ENCODE measurements at places on chromosomes 16 and 17.
A peak's percentile ranks its signal among the peaks of the same experiment; 100 is the strongest.

GRCh38 chr17:50114849-50115357 lies 15.1 kb downstream of the SAMD14 start:
- DNase-seq = peak; percentile 80

DNA sequence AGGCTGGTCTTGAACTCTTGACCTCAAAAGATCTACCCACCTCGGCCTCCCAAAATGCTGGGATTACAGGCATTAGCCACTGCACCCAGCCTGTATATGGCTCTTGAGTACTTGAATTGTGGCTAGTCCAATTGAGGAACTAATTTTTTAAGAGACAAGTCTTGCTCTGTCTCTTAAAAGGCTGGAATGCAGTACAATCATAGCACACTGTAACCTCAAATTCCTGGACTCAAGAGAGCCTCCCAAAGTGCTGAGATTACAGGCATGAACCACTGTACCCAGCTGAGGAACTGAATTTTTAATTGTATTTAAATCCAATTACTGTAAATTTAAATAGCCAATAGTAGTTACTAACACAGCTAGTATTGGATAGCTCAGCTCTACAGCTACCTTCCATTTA lies 50.6 kb downstream of the MED13 start:
- DNase-seq = no peak

DNA sequence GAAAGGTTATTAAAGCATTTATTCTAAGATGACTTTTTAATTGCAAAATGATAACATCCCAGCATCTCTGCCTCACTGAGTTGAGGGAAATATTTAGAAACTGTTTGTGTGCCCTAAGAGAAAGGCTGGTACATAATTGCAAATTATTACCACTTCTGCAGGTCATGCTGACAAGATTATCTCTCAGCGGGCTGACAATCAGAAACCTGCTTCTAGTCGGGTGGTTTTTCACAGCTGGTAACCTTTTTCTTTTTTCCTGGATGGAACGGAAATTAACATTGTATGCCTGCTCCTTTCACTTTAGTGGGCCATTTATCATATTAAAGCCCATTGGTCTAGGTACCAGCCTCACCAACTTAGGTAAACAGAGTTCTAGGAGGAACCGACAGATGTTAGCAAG lies 17.0 kb upstream of the NUDT7 start:
- DNase-seq = no peak

DNA sequence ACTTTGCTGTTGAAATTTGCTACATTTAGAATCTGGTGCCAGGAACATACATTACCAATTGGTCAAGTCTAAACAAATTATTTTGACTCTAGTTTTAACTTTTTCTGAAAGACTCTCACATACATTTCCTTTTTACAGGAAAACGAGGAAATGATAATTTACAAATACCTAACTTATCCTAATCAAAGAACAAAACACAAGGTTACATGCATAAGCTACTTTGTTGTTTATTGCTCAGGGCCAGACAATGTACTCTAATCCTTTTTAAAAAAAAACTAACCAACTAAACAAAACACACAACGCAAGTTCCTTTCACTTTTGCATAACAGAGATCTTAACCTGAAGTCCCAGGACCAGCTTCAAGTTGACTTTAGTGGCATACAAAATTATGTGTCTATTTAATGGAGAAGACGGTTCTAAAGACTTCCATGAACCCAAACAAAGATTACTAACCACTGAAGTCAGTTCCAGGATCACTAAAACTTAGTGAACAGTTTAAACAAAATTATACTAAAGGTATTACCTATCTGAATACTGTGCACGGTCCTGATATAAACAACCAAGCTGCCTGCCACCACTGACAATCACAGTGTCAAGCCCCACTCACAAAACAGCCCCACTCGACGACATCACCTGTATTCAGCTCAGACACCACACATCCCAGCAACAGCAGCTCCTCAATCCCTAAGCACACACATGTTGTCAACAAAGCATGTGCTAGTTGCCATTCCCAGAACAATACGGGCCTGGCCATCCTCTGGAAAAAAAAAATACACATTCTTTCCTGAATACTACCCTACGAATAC lies 1.9 kb downstream of the ZNF652 start:
- DNase-seq = peak; percentile 21

GRCh38 chr16:88692861-88693260 lies 6.6 kb upstream of the SNAI3 start:
- no peak for DNase-seq

- DNase-seq = no peak
Observed at GRCh38 chr17:77521076-77521475, 380.3 kb downstream of the SEC14L1 start.

DNA sequence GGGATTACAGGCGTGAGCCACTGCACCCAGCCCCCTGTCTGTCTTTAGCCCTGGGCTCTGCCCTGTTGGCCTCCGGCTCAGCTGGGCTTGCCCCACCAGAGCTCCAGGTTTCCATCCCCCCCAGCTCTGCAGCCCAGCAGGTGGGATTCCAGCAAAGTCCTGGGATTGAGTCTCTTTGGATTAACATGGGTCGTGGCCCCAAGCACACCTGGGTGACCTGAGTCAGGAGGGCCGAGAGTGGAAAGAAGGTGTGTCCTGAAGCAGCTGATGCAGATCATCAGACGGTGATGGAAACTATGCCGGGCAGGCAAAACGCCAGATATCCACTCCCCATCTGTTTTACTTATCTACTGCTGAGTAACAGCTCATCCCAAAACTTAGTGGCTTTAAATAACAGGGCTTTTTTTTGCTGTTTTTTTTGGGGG lies 72.5 kb downstream of the KNOP1 start:
- DNase-seq = no peak

DNA sequence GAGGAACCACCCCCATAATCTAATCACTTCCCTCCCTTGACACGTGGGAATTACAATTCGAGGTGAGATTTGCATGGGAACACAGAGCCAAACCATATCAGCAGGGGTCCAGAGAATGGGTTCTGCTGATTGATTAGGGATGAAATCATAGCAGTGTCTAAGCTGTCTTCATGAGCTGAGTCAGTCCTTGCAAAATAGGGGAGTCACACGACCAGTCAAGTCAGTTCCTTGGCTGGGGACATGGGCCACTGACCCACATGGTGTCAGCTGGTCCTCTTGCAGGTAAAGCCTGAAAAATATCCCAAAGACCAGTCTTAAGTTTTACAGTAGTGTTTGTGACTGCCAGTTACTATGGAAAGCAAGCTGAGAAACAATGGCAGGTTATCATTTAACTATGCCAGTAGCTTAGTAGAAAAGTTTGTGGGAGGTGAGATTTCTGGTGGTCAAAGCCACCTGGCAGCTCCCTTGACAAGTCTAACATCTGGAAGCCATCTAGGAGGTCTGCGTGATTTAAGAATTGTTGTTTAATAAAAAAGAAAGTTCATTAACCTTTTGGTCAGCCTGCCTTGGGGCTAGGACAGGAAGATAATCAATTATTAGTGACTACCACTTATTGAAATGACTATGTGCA lies 15.7 kb upstream of the ATF7IP2 start:
- no peak for DNase-seq

DNA sequence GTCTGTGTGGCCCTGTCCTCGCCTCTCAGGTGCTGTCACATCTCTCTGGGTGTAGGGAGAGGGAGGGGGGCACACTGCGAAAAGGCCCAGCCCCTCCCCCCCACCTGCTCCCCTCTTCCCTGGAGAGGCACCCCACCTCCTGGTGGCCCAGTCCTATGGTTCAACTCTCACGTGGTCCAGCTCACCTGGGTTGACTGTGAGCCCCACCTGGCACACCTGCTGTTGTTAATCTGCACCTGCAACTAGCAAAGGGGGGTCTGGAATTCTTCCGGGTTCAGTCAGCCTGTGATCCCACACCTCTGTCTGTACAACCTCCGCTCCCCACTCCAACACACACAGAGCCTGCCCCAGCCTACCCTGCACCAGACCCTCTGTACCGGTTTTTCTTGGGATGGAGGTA lies 2.0 kb upstream of the SYNGR2 start:
- DNase-seq = no peak

GRCh38 chr17:45961206-45961605 lies 37.8 kb upstream of the STH start:
- DNase-seq = no peak

DNA sequence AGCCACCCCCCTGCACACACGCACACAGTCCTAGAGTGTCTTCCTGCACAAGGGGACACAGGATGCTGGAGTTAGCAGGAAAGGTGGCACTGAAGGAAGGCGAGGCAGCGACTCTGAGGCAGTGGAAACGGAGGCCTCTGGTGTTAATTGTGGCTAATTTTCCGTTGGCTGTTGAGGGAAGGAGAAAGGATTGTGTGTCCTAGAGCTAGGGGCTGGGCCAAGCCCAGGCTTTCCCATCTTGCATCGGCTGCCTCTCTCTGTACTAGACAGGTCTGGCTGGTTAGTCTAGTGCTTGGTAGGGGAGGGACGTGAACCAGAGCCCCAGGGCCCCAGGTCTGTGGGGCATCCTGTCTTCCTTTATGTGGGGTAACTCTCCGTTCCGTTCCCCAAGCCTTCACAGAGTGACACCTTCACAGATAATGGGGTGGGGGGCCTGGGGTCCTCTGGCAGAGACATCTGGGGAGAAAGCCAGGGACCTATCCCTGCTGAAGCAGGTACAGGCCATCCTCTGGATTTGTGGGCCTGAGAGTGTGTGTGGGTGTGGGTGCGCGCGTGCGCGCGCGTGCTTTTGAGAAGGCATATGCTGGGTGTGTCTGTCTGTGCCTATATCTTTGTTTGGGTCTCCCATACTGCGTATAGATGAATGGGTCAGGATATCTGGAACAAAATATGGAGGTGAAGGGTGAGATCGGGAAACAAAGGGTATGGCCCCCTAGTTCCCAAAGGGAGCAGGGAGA lies at the start of gene CHD3:
Gene CHD3 (plus strand): TSS at position 606 of the 737 bp plus-strand sequence. CDS start 212 bp downstream, outside the sequence.
- no peak for DNase-seq

DNA sequence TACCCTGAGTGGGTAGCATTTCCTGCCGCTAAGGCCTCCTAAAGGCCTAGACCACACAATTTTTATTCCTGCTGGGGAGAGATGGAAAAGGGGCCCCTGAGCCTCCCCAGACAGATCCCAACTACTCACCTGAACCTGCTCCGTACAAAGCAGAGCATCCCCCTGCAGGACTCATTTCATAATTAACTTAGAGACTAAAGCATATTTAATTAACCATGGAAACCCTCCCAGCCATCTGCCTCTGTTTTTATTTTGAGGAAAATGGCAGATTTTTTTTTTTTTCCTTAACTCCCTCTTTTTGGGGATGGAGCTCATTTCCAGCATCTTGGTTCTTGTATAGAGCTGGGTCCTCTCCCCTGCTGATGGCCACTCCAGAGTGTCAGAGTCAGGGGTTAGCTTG lies 96.5 kb upstream of the CRHR1 start:
- no peak for DNase-seq

DNA sequence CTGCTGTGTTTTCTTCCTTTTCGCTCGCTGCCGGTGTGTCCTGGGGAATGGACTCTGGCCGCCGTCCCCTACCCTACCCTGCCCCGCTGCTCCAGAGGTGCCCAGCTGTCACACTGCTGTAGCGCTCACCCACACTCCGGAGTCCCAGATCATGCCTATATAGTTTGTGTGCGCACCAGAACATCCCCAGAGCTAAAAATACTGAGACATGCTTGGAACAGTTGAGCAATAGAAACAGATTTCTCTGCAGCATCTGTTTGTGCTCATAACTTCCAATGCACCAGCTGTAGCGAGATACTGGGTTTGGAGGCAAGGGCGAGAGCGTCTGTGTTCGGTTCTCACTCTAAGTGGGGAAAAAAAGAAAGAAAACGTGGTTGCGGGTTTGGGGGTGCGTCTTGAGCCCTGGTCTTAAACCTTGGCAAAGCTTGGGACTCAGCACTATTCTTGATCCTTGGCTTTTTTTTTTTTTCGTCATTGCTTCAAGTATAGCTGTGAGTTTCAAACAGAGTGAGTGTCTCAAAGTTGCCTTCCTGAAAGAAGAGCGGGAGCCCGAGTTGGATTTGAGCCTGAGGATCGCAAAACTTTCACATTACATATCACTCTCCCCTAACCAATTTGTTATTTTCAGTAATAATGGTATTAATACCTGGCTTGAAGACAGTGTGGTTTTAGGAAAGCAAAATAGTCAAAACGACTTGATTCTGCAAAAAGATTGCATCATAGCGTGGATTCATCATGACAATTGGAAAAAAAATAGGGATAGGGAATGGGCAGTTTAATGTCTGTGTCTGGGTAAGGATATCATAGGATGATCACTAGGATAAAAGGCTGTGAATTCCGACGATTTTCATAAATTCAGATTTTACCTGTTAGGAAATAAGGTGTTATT lies 621 bp downstream of the KCNJ2 start:
- DNase-seq = no peak

DNA sequence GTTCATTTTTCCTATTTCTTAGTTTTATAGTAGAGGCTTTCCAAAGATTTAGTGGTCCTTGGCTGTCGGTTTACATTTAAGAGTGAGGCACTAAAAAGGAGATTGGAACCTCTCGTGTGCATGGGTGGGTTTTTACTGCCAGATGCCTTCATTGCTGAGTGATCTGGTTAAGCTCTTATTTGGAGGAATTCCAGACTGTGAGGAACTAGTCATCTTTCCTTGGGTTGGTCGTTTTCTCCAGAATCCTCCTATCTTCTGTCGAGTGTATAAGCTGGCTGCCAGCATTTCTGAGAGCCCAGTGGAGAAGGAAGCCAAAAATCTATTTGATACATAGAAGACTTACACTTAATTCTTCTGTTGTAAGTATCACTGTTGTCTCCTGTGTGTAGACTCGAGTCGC lies 22.6 kb downstream of the IST1 start:
- no peak for DNase-seq

- no peak for DNase-seq
Observed at GRCh38 chr17:81683208-81683583, 401 bp downstream of the ARL16 start.

DNA sequence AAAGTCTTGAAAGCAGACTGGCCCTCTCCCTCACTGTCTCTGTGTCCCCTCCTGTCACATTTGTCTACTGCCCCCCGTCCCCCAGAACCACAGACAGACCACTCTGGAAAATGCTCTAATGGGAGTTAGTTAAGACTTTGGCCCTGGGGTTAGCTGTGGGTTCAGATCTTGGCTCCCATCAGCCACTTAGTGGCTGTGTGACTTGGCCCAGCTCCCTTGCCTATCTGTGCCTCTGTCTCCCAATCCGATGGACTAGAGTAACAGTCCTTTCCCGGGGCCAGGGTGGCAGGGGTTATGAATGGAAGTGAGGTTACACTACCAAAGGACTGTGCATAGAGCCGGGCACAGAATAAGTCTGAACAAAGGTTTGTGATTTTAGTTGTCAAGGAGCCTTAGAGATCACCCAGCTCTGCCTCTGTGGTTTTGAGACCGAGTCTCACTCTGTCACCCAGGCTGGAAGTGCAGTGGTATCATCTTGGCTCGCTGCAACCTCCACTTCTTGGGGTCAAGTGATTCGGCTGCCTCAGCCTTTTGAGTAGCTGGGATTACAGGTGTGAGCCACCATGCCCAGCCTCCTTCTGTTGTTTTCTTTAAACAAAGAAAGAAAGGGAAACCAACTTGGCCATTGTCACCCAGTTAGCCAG lies 23.7 kb downstream of the PPL start:
- no peak for DNase-seq
